ENCODE measurements at places on chromosomes 1 and 21. TPM values are rescaled to one million over a fixed set of nuclear protein-coding genes. Genes with fewer than 3 reads are reported as not detected.
A peak's percentile ranks its signal among the peaks of the same experiment; 100 is the strongest.

DNA sequence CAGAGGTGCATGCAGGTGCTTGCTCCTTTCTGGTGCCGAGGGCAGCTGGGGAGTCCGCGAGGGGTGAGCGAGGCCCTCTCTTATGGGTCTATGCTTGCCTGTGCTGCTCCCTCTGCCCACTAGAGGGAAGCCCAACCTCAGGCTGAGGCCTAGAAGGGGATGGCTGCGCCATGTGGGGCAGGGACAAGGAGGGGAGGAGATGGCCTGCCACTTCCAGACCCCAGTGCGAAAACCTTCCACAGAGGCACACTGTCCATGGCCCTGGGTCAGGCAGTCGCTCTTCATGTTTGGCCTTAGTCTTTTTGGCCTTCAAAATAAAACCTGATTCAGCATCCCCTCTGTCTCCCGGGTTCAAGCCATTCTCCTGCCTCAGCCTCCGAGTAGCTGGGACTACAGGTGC lies 14.0 kb downstream of the RHBG start:
- peak; percentile 84 for DNase-seq

DNA sequence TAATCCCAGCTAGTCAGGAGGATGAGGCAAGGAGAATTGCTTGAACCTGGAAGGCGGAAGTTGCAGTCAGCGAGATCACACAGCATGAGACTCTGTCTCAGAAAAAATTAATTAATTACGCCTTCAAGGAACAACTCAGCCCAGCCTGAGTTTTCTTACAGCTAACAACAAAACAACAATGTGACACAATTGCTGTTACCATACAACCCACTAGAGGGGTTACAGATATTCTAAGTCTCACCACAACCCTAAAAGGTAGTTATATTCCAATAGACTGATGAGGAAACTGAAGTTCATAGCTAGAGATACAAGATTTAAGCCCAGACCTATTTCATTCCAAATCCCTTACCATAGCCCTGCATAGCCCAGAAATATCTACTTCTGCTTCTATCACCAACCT lies 2.9 kb upstream of the LRRC8C start:
- no peak for DNase-seq

GRCh38 chr1:9892563-9893528 lies 17.2 kb downstream of the CTNNBIP1 start:
- DNase-seq, result peak; percentile 30

GRCh38 chr1:43545695-43546387 lies 15.2 kb downstream of the PTPRF start:
- DNase-seq, result peak; percentile 49

DNA sequence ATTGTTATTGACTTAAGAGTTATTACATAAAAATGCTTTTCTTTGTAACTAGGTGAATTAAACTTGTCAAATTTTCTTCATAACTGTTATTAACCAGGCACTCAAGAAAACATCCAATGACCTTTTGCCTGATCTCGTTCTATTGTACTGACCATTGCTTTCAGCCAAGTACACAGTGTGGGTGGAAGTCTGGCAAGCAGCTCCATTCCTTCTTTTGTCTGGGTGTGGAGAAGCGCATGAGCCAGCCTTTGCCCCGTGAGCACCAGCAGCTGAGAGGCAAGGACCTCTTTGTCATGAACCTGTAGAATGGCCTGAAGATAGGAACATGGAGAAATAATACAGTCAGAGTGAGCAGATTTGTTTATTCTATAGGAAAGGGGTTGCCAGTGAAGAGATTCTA lies 57.5 kb downstream of the IARS2 start:
- DNase-seq, result peak; percentile 27

DNA sequence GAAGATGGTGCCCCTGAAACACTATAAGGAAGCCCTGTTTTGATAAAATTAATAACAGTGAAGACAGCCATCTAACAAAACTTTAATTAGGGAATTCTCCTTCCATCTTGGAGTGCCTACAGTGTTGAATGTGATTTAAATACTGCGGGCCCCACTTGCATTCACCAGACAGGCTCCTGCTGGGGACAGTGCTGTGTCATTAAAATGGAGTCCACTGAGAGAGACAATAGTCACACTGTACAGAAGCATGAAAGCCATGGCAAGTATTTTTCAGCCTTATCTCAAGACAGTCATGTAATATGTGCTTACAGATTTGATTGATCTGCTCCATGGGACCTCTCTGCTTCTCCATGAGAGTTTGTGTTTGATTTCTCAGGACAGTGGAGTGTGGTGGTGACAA lies 29.7 kb upstream of the ZBTB18 start:
- no peak for DNase-seq

TSTD1 gene
- 1.8 TPM for total RNA-seq

SLFNL1 gene
- total RNA-seq, result 0.05 TPM

ANKRD65 gene
- not detected for total RNA-seq

- peak; percentile 76 for DNase-seq
Measured at GRCh38 chr1:219876798-219877209, 51.6 kb downstream of the SLC30A10 start.

KLHL17 gene
- total RNA-seq, result 6.3 TPM

RXRG gene
- total RNA-seq, result 53.3 TPM

DNA sequence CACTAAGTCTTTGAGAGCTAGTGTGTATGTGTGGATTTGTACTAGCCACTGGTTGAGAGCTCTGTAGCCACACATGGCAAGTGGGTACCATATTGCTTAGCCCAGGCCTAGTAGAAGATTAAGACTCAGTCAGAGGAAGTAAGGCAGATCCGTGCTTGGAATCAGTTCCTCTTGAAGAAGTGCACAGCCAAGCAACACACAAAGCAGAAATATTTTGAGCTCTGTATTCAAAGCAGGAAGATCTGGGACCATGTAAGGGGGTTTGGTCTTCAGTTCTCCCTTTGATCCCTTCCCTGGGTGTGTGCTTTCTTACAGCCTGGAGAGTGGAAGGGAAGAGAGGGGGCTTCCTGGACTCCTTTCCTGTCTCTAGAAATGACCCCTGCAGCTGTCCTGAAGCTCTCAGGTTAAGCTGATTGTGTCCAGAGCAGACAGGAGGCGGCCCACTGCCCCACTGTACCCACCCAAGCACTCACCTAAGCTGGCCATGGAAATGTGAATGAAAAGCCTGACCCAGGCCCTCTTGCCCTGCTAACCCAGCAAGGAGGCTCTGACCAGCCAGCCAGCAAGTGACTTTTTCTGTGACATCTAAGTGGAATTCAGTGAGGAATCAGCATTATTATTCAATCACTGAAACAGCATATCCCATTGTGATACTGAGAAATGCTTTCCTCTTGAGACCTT lies 3.6 kb downstream of the ETS2 start:
- no peak for DNase-seq

DNA sequence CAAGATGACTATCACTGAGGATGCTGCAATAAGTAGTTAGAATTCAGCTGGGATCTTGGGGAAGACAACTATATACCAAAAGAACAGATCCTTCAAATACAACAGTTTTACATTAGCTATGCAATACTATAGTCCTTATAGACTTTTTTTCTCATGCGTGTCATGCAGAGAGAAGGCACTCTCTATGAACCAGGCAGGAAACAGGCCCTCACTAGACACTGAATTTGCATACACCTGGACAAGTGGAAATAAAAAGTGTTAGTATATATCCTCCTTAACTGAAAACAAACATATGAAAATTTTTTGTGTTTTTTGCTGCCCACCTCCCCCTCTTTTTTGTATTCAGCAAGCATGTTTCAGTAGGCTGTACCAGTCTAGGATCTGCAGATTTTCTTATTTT lies 29.9 kb downstream of the TMCO1 start:
- DNase-seq, result no peak
